SK-N-DZ (cell line): ENCODE measurements at places on chromosomes 7 and 10.

- peak; percentile 58 for DNase-seq
These were observed 4.9 kb upstream of the SLC29A3 start for GRCh38 chr10:71314028-71314693.

GRCh38 chr10:21368728-21369425 lies 156.6 kb downstream of the SKIDA1 start:
- no peak for DNase-seq

DNA sequence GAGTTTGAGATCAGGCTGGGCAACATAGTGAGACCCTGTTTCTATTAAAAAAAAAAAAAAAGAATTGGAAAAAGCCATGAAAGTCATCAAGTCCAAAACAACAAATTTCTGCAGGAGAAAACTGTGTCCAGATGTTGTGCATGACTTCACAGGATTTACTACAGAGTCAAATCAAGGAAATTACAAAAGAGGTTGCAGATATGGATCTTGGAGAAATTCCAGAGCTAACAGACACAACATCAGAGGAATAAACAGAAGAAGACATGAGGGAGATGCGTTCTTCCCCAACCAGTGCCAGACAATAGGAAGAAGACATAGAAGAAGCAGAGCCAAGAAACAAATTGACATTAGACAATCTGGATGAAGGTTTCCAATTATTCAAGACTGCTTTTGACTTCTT lies 24.3 kb upstream of the KCNIP2 start:
- DNase-seq: no peak

DNA sequence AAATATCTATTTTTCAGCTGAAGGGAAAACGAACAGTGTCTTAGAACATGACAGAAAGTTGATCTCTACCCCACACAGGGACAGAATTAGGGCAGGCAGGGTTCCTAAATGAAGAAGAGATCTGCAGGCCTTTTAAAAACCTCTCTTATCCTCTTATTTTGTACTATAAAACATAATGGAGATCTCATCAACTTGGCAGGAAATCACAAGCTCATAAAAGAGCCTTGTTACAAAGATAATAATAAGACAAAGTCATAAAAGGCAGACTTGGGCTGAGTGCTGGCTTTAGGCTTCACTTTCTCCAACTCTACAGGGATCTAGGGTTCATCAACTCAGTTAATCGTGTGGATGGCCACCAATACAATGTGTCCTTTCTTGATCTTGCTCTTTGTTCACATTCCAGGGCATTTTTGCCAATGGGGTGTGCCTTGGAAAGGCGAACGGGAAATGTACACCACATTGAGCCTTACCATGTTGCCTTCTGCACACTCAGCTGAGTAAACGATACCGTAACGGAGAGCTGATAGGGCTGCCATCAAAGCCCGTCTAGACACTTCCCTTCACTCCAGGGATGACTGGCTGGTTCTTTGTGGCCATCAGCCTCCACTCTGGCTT lies 7.1 kb upstream of the TEX36 start:
- no peak for DNase-seq

- peak; percentile 33 for DNase-seq
These were observed 1.0 kb upstream of the ZDHHC4 start for GRCh38 chr7:6576024-6576866.

- DNase-seq: no peak
These were observed at the start of gene CLDN3 for GRCh38 chr7:73770002-73770859. TSS of gene CLDN3 (minus strand) at chr7:73770270. CDS start at chr7:73770049, 221 bp downstream.

GRCh38 chr10:67790534-67791408 lies 47.2 kb downstream of the DNAJC12 start:
- no peak for DNase-seq

- DNase-seq: no peak
These were observed 45.6 kb downstream of the FEZF1 start for GRCh38 chr7:122258971-122259370.

DNA sequence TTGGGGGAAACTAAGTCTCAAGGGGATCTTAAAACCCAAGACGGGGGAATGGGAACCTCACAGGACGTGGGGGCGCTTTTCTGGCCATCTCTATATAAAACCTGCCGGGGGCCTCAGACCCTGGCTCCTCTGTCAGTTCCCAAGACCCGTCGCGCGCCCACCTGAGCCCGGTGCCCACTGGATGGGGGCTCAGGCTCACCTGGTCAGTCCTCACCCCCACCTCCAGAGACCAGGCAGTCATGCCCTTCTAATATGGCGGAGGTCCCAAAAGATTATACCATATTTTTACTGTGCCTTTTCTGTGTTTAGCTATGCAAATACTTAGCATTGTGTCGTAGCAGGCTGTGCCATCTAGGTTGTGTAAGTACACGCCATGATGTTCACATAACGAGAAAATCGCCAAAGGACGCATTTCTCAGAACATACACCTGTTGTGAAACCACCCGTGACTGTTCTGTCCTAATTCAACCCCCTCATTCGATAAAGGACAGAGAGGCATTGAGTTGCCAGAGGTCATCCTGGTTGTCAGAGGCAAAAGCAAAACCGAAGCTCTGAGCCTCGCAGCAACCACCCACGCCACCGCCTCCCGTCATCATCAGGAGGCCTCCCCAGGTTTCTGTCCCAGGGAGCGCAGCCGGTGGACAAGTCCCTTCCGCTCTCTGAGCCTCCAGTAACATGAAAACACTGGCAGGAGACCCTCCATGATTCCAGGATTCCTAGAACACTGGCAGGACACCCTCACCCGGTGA lies 28.9 kb downstream of the OAT start:
- no peak for DNase-seq

DNA sequence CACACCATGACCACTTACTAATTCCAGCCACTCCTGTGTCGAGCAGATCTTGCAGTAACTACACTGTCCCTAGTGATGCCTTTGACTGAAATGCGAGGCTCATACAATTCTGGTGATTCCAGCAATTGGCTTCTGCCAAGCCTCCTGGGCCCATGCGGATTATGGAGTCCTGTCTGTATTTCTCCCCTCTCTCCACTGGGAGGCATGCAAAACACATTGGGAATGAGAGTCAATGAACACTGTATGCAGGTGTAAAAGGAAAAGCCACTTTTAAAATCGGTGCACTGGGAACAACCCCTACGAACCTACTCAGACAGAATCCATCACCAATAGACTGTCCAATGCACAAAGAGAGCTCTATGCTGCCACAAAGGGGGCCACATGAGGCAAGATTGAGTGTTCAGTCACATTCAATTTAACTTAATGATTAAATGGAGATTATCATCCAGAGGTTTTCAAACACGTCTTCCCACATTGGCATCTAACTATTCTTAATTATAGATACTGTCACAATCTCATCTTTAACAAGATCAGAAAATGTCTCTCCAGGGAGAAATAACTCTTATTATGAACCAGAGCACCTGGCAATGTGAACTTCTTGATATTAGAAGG lies 550.6 kb downstream of the GLRX3 start:
- no peak for DNase-seq

DNA sequence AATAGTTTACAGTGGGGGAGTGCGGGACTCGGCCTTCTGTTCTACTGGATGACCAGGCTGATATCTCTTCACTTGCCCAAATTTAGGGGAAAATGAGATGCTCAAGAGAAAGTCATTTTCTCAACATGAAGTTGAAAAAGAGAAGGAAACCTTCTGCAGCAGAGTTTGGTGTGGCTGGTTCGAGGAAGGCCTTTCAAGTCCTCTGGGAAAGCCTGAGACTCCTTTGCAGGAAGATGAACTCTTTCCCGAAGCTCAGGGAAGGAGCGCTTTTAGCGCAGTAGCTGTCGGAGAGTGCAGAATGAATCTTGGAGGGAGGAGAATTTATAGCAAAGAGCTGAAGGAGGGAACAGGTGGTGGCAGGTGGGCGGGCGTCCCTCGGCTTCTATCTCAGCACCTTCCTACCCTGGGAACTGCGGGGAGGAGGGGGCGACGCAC lies at the start of gene ATOH7:
Gene ATOH7 (minus strand): TSS at position 297 of the 435 bp plus-strand sequence. CDS start 436 bp downstream, outside the sequence.
- no peak for DNase-seq

GRCh38 chr10:124069341-124070264 lies 23.8 kb downstream of the CHST15 start:
- no peak for DNase-seq

GRCh38 chr10:43229208-43230061 lies 37.4 kb downstream of the RASGEF1A start:
- no peak for DNase-seq

DNA sequence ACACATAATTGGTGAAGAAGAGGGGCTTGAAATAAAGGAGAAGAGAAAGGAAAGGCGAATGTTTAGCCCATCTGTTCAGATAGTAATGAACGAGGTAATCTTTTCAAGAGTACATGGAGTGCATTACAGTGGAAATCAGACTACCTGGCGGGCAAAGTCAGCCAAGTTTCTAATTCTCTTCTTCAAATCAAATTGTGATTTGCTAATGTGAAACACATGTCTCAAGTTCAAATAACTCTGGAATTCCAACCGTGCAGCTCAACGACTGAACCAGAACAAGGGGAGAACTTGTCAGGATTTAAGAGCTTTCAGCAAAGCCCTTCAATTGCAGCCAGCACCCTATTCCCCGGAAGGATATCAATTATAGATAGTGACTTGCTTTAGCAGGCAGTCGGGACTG lies 216.9 kb downstream of the GLI3 start:
- DNase-seq: peak; percentile 63

- DNase-seq: no peak
These were observed 29.9 kb downstream of the LRRC20 start for GRCh38 chr10:70352401-70353097.
